ENCODE measurements at places on chromosomes 16 and 17.

- DNase-seq: no peak
Observed at GRCh38 chr17:80513892-80514291, 30.7 kb upstream of the RPTOR start.

GRCh38 chr17:77466140-77466539 is 325.4 kb downstream of the SEC14L1 start:
- no peak for DNase-seq

DNA sequence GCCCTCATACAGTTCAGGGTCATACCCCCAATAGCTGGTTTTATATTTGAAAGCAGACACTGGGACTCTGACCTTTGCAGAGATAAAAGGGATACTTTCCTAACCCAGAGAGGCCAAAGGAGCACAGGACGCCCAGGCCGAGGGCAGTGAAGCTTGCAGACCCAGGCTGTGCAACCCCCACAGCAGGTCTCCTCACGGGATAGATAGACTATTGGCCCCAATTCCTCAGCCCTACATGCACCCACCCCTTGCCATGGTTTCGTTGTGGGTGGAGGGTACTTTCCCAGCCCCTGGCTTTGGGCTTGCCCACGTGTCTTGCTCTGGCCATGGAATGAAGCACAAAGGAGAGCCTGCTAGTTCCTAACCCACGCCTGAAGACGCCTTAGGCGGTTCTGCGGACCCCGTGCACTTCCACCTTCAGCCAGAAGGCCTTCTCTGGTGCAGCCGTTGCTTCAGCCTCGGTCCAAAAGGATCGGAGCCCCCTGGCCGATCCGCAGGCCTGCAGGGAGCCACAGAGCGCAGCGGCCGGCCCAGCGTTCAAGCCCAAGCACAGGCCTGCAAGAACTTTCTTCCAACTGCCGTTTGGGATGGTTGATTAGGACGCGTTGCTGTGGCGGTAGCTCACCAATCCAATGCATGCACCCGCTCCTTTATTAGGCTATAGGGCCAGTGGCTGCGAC is 9.8 kb upstream of the BRCA1 start:
- no peak for DNase-seq

- no peak for DNase-seq
Observed at GRCh38 chr16:47136099-47136842, 7.5 kb downstream of the NETO2 start.

GRCh38 chr17:67107811-67108775 is 63.7 kb downstream of the CACNG1 start:
- DNase-seq: no peak

DNA sequence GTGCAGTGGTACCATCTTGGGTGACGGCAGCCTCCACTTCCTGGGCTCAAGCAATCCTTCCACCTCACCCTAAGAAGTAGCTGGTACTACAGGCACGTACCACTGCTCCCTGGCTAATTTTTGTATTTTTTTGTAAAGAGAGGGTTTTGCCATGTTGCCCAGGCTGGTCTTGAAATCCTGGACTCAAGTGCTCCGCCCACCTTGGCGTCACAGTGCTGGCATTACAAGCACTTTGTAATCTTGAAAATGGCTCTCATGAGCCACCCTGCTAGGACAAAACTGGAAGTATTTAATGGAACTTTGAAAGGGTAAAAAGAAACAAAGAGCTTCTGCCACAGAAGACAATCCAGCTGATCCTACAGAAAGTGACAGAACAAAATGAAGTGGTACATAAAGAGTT is 9.2 kb downstream of the SUMO2 start:
- DNase-seq: no peak

GRCh38 chr16:11060364-11060763 is 116.0 kb downstream of the CLEC16A start:
- DNase-seq: no peak

DNA sequence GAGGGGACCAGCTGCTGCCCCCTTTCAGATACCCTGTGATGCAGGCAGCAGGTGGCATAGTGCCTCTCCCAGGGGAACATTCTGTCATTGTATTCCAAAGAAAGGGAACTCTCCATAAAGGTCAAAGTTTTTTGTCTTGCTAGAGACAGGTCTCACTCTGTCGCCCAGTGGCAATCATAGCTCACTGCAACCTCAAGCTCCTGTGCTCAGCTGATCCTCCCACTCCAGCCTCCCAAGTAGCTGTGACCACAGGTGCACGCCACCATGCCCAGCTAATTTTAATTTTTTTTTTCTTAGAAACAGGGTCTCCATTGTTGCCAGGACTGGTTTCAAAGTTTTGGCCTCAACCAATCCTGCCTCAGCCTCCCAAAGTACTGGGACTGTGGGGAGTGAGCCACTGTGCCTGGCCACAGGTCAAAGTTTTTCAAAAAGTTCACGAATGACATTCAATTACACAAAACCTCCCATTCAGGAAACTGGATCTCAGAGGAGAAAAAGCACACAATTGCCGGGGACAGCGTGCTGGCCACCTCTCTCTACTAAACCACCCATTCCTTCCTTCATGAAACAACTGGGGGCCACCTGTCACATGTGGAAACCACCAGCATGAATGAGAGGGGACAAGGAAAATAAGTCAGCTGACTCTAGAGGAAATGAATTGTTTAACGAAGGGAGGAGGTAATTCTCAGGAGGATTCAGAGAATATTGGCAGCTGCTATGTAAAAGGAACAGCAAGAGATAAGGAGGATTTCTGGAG is 80.0 kb downstream of the MARCHF10 start:
- no peak for DNase-seq

DNA sequence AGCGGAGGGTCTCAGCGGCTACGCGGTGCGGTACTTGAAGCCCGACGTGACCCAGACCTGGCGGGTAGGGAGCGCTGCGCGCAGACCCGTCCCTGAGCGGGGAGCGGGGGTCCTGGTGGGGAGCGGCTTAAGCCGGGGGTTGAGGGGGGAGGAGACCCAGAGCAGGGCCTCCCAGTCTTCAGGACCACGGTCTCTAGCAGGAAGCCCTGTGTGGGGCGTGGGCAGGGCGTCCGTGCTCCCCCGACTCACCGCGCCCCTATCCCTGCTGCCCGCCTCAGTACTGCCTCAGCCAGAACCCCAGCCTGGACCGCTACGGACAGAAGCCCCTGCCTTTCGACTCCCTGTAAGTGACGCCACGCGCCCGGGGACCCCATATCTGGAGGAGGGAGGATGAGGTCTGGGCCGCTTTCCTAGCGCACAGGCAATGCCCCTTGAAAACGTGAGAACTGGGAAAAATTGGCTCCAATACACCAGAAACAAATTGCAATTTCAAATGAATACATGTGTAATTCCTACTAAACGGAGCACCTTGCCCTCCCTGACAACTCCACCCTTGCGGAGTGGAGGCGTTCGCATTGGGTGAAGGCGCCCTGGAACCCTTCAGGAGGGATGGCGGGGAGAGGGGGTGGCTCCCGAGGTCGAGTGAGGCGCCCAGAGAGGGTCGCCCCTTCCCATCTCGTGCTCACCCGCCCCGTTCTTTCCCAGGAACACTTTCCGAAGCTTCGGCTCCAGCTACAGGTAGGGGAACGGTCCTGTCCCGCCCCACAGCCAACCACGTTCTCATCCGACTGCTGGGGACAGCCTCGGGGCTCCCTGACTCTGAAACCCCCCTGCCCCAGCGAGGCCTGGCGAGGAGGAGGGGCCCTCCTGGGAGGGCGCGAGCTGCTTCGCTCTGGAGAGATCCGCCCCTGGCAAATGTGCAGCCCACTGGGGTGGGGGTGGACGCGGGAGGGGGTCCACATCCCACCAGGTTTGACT is 14.6 kb upstream of the CNGB1 start:
- no peak for DNase-seq

DNA sequence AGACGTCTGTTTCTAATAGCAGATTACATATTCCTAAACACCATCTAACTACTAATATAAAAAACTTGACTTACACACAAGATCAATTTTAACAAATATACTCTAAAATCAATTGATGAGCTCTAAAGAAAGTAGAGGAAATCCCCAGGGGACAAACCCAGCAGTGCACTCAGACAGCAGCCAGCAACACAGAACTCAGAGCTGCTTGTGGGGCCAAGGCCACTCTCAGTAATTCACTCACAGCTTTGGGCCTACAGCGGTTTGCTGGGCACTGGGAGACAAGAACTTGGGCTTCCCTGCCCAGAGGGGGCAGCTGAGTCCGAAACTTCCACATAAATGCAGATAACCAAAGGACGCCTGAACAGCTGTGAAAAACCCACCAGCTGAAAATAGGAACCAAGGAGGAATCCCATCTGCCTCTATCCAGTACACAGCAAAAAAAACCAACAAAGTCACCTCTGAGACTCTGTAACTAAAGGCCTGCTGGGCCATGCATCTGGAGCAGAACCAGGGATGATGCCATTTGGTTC is 21.4 kb downstream of the NPLOC4 start:
- no peak for DNase-seq

DNA sequence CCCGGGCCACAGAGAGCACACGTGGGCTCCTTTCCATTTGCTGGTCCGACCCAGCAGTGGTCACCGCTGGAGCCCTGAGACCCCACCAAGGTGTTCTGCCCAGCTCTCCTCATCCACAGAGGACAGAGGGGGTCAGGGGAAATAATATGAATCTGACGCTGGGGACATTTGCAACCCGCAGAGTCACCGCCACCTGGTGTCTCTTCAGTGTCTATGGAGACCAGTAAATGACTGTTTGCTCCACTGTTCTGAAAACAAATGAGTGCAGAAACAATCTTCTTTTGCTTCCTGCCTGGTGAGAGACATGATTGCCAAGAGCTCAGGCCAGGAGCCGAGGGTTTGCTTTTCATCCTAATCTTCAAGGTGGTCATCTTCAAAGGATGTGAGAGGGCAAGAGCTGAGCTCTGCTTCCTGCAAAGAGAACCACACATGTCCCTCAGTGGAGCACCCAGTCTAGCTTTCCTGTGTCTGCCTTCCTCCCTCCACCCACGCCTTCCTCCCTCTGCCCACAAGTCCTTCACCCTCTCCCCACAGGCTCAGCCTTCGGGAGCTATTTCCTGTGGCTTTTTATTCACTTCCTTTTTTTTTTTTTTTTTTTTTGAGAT is 14.7 kb upstream of the KLHDC4 start:
- DNase-seq: peak; percentile 58

DNA sequence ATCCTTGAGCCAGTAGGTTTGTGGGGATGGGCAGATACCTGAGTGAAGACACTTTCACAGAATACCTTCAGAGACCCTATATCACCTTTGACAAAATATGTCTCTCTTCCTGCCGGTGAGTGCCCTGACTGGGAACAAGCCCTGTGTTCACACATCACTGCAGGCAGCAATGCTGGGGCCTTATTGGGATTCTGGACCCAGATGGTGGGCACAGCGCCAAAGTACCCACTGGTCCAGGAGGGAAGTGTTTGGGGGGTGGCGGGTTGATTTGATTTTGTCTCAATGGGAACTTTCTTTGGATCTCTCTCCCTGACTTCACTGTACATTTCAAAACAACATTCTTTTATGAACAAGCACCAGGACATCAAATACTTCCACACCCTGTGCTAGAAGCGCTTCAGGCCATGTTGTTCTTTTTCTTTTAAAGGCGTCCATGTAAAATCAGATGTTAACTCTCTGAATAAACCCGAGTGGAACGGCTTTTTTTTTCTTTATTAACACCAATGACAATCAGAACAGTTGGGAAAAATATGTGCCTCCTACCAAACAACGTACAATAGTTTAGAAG is 62.4 kb upstream of the AKTIP start:
- DNase-seq: no peak

DNA sequence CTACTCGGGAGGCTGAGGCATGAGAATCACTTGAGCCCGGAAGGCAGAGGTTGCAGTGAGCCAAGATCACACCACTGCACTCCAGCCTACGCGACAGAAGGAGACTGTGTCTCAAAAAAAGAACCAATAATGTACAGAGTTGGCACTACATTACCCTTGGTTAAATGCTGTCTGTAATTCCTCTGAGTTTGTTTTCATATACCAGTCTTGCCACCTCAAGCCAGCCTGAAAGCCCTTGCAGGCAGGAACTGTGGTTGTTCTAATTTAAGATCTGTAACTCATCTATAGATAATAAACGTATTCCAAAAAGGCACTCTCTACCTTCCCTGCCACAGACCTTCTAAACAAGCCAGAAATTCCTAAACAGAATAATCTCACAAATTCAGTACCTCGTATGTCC is 4.3 kb upstream of the KANSL1 start:
- no peak for DNase-seq

DNA sequence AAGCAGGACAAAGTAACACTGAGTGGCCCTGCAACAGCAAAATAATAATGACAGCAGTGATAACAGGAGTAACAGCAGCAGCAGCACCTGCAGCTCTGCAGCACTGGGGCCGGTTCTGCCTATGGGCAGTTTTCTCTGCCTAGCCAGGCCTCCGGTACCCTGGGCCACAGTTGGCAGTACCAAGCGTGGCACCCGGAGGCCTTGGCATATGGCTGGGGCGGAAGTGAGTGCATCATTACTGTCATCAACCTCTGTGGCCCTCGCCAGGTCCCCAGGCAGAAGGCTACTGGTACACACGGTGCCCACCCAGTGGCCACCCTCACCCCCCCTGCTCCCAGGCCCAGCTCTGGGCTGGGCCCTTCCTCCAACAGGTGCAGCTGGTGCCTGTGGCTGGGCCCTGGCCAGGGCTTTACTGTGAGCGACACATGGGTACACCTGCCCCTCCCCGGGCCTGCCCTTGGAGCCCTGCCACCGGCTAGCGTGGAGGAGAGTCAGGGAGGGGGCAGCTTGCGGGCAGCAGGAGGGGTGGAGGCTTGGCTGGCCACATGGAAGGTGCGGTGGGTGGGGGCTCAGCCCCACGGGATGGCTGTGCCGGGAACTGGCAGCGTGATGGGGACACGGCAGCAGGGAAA is 3.0 kb downstream of the KCNJ12 start:
- DNase-seq: no peak

DNA sequence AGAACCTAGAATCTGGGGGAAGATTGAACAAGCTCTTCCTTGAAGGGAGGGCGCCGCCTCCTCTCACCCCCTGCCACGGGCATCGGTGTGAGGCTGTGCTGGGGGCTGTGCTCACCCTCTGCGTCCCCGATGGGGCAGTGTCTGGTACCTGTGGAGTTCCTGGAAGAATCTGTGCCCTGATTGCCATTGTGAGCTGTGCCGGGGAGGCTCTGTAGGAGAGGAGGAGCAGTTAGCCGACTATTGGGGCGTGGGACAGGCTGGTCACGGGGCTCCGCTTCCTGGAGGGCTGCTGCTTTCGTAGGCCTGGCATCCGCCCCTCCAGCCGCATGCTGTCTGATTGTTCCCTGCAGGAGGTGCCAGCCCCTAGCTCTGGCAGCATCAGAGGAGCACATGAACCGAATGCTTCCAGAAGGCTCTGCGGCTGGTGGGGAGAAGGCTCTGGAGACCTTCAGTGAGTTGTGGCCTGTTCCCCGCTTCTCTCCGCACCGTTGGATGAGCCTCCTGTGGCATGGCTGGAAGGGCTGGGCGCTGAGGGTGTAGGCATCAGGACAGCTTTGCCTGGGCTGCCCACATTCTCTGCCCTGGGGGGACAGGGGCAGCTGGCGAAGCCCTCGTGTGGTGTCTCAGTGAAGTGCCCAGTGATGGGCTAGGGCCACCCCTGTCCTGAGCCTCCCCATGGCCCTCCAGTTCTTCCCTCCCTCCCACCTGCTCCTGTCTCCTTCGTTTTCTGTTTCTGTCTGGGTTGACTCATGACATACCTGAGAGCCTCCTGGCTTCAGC is 86.9 kb downstream of the SEC14L1 start:
- no peak for DNase-seq

- no peak for DNase-seq
Observed at GRCh38 chr16:75000481-75001081, 1.8 kb downstream of the ZNRF1 start.

Data from activated T-cell treated with anti-CD3 and anti-CD28 coated beads for 48 hours (primary cell).